ENCODE measurements at places on chromosomes 1 and 21.

DNA sequence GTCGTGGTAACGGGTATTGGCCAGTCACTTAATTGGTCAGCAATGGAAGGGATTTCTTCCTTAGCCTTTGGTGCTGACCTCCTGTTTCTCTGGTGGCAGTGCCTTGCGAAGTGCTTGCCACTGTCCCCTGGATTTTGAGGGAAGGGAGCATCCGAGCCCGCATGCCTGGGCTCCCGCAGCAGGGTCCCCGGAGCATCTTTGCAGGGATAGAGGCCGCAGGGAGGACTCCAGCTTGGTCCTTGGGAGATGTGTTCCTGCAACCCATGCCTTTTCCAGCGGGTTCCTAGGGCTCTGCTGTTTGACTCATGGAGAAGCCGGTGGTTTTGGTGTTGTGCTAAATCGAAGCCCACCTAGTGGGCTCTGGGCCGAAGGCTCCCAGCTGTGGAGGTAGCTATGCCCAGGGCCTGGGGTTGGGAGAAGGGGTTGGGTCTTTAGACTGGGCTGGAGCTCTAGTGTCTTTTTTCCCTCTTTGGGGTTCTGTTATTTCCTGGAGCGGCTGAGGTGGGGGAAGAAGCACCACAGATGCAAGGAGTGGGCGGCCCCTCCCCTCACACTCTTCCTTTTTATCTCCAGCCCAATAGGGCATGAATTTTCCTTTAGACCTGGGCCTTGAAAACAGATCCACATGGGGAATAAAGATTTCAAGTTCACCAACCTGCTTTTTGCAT lies 39.0 kb downstream of the PIK3CD start:
- no peak for DNase-seq

DNA sequence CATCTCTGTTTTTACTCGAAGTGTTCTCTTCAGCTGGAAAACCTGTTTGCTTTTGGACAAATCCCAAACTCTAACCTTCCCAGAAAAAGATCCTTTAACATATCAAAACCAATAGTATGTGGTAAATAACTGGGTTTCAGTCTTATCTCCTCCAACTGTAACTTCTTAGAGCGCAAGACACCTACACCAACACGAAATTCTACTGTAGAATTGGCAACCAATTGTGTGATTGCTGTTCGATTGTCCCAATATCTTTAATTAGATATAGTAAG lies 5.8 kb upstream of the MPZL1 start:
- no peak for DNase-seq

- DNase-seq, result no peak
These were observed 5.4 kb upstream of the MYBPHL start for GRCh38 chr1:109312246-109312645.

DNA sequence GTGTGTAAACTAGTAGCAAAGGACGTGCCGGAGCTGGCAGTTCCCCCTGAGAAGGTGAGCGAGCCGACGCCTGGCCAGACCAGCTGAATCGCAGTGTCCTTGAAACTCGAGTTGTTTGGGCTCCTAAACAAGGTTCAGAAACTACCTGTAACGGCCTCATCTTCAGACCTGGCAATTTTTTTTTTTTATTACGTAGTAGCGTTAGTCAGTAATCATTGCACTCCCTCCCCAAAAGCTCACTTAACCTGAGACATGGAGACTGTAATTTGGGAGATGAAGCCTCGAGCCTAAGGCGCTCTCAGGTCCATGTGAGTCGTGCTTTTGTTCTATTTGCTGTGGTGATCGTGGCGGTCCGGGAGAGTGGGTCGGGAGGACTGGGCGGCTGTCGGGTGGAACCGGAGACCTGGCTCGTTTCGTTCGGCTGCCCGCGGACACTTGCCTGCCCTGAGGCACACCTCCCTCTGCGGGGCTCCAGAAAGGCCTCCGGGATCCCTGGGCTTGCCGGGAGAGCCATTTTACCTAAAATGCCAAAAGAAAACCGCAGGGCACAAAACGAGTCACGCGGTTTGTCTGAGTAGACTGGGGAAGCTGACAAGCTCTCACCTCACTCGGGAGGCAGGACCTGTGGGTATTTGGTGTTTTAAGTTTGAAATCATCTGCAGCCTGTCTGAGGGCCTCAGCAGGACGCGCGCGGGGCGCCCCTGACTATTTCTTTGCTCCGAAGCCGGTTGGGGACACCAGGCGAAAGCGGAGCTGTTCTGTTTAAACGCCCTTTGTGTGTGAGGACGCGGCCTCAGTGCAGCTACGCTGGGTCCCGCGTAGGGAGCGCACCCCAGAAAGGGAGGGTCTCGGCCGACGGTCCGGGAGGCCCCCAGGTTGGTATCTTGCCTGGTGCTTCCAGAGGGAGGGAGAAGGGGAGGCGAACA lies 722 bp downstream of the LHX8 start:
- no peak for DNase-seq

DNA sequence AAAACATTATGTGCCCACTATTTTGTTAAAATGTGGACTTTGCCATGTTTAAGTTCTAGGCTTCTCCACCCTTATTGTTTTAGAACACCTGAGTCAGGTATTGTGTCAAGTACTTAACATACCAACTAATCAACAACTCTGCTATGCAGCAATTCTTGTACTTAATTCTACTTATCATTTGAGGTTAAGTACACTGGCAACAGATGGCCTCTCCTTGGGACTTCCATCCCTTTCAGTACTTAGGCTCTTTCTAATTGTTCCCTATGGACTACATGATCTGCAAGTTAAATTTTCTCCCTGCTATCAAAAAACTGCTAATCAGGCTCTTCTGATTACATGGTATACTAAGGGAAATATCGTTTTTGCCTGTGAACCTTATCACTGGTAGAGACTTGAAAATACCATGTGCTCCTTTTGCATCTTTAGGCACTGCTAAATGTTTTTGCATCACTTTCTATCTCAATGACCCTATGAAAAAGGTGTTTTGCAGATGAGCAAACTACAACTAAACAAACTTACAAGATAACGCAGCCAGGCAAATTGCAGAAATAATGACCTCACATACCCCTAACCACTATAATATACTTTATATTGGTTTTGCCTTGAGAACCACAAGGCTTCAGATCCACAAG lies 18.9 kb downstream of the SFPQ start:
- no peak for DNase-seq

GRCh38 chr1:156217871-156218270 lies 5.1 kb downstream of the PMF1 start:
- peak; percentile 75 for DNase-seq

GRCh38 chr1:246476771-246477170 lies 30.3 kb downstream of the SMYD3 start:
- no peak for DNase-seq

GRCh38 chr1:185044387-185044786 lies 971 bp upstream of the RNF2 start:
- DNase-seq, result no peak

DNA sequence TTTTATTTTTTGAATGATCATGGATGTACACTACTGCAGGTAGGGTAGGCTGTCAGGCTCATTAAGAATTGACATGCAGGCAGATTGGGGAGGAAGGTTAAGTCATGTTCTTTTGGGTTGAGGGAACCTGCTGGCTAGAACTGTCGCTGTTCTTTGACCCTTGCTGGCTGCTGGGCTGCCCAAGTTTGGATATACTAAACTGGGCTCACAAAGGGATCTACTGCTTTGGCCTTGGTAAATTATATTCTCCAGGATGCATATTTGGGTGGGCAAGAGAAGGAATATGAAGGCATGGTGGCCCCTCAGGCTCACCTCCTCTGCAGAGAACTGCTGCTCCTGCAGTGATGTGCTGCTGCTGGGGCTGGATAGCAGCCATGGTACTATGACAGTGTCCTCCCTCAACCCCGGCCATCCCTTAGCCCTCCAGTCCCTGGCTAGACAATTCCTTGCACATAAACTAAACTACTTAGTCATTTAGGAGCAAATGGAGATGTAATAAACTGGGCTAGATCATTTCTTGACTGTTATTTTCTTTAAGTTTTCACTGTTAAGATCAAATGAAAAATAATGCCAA lies 6.1 kb downstream of the ATP1A1 start:
- no peak for DNase-seq

DNA sequence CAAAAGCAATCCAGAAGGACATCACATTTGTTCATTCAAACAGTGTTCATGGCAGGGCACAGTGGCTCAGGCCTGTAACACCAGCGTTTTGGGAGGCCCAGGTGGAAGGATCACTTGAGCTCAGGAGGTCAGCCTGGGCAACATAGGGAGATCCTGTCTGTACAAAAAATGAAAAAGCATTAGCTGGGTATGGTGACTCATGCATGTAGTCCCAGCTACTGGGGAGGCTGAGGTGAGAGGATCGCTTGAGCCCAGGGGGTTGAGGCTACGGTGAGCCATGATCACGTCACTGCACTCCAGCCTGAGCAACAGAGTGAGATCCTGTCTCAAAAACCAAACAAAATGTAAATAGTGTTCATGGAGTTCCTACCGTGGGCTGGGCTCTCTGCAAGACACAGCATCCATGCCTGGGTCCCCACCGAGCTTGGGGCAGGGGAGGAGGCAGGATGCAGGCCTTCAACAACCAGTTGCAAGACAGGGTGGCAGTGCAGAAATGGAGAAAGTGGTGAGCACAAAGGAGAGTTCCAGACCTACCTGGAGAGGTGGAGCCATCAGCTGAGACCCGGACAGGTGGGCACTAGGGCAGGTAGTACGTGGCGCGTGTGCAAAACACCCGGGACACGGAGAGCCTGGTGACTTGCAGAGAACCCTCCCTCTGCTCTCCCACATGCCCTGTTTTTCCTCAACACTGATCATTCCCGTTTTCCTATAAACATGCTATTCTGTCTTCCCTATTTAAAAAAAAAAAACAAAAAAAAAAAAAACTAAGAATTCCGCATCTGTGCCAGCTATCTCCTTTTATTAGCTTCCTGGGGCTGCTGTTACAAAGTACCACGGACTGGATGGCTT lies 138.9 kb downstream of the TOMM20 start:
- DNase-seq, result no peak

DNA sequence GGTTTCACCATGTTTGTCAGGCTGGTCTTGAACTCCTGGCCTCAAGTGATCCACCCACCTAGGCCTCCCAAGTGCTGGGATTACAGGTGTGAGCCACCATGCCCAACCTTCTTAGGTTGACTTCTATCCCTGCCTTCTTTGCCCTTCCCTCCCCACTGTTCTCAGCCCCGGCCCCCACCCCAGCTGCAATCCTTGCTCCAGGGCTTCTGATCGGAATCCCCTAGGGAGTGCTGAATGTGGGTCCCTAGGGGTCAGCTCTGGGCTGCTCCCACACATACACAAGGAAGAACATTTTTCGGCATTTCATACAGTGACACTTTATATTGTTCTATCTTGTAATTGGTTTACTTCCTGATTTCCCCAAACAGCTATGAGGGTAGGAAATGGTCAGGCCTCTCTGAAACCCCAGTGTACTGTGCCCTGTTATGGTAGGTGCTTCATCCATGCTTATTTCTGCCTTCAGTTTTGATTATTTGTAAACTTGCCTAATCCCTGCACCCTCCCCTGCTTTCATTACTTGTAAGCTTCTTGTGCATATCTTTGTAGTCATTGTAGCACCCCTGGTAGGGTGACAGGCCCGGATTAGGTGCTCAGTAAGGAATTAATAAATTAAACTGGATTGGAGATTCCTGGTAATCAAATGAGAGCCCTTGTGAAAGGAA lies 5.8 kb upstream of the SRP9 start:
- no peak for DNase-seq

DNA sequence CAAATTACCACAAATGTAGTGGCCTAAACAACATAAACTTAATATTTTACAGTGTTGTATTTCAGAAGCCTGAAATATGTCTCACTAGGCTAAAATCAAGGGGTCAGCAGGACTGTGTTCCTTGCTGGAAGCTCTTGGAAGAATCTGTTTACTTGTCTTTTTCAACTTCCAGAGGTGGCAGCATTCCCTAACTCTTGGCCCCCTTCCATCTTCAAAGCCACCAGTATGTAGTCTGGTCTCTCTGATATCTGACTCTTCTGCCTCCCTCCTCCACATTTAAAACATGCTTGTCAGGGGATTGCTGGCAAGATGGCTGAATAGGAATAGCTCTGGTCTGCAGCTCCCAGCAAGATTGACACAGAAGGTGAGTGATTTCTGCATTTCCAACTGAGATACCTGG lies 567.5 kb downstream of the PLA2G4A start:
- DNase-seq, result no peak

GRCh38 chr1:165576536-165576935 lies 32.7 kb downstream of the LRRC52 start:
- no peak for DNase-seq

GRCh38 chr1:215888159-215888558 lies 321.1 kb downstream of the KCTD3 start:
- no peak for DNase-seq

- DNase-seq, result no peak
These were observed 30.3 kb upstream of the FMOD start for GRCh38 chr1:203381151-203381751.

GRCh38 chr1:239987103-239987745 lies 104.5 kb upstream of the FMN2 start:
- peak; percentile 9 for DNase-seq

DNA sequence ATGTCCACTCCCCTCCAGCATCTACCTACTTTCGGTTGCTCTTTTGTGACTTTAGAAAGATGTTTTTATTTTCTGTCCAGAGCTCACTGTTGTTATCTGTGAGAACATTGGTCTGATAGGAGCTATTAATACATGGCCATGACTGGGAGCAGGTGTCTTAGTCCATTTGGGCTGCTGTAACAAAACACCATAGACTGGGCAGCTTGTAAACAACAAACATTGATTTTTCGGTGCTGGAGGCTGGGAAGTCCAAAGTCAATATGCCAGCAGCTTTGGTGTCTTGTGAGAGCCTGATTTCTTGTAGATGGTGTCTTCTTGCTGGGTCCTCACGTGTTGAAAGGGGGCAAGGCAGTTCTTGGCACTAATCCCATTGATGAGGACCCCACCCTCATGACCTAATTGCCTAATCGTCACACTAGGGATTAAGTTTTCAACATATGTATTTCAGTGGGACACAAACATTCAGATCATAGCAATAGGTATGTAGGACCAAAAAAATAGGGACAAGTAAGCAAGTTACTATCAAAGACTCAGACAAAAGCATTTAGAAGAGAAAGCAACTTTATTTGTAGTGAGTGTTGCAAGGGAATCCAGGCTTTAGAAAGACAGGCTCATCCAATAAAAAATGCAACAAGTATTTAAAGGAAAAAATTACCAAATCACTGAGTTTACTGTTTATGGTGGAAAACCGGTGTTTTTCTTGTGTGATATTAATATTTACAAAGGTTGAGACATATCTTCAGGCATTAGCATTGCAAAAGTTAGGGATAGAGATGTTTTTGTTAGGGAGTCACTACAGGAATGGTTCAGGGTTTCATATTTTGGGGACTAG lies 55.2 kb upstream of the WDR26 start:
- DNase-seq, result no peak

- no peak for DNase-seq
These were observed 4.3 kb downstream of the MGST3 start for GRCh38 chr1:165635329-165635728.

DNA sequence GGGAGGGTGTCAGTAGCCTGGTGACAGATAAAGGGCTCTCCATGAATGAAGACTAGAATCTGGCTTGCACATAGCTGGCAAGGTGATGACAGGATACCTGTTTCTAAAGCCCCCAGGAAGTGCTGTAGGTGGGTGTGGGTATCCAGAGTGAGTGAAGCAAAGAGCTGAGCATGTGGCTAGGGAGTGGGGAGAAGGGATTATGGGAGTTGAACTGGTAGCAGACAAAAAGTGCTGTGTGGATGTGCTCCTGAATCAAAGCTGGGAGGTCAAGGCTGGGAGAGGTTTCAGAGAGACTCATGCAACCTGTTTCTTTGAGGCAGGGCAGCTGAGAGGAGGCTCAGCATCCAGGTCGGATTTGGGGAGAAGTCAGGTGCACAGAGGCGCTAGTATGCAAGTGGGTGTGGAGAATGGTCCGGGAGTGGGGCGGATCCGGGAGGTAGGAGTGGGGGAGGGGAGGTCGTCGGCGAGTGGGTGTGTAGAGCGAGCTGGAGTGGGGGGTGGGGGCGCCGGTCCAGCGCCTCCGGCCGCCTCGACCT lies 600 bp downstream of the ASTN1 start:
- no peak for DNase-seq
